ENCODE measurements at places on chromosomes 7 and 10.

- DNase-seq = no peak
These were observed 26.7 kb upstream of the CUX1 start for GRCh38 chr7:101790566-101791293.

GRCh38 chr7:132551886-132552285 is 24.4 kb downstream of the PLXNA4 start:
- no peak for DNase-seq

GRCh38 chr10:49289480-49289879 is 9.5 kb upstream of the C10orf71 start:
- DNase-seq = no peak

GRCh38 chr10:119177708-119178371 is 772 bp downstream of the PRDX3 start:
- no peak for DNase-seq

DNA sequence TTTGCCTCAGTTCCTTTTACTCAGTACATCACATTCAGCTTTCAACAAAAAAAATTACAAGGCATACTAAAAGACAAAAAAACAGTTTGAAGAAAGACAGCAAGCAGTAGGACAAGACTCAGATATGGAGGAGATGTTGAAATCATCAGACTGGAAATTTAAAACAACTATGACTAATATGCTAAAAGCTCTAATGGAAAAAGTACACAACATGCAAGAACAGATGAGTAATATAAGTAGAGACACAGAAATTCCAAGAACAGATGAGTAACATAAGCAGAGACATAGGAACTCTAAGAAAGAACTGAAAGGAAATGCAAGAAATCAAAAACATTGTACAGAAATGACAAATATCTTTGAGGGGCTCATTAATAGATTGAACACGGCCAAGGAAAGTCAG is 402.6 kb downstream of the NEBL start:
- DNase-seq = no peak

GRCh38 chr7:2017481-2017891 is 215.3 kb downstream of the MAD1L1 start:
- DNase-seq = no peak

DNA sequence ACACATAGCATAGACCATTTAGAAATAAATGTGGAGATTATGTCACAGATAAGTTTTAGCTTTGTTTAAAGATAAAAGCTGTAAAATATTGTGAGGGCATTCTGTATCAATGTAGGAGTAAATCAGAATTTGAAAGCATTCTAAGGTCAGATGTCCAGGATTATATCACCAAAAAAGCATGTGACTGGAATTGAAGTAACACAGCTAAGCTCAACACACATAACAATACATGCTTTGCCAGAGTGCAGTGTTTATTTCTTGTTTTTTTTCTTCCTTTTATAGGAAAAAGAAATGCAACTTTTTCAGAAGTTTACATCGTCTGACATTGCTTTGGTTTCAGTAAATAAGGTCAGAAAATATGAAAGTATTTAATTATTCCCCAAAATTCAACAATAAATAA is 183.4 kb downstream of the HTR7 start:
- no peak for DNase-seq

DNA sequence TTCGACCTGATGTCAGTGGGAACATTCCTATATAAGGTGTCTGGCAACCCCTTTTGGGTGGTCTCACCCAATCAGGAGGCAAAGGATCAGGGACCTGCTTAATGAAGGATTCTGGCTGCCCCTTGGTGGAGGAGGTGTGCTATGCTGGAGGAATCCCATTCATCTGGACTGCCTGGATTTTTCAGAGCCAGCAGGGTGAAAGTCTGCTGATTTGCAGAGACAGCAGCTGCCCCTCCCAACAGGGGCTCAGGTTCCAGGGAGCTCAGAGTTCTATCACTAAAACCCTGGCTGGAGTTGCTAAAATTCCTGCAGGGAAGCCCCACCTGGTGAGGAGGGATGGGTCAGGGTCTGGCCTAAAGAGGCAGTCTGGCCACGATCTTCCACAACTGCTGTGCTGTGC is 398.5 kb upstream of the CNTNAP2 start:
- DNase-seq = no peak

DNA sequence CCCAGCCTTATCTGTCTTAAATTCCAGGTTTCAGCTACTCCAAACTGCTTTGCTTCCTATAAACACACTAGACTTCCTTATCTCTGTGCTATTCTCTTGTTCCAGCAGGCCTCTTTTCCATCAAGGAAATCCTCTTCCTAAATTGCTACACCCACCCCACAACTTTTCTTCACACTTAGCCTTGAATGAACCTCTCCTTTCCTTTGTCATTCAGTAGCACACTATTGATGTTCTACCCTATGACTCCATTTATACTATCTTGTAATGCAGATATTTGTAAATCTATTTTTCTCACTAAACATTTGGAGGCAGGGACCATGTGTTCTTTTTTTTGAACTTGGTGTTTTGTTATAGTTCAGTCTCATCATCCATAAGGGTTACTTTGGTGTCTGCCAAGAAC is 3.7 kb downstream of the SLC16A9 start:
- DNase-seq = no peak

DNA sequence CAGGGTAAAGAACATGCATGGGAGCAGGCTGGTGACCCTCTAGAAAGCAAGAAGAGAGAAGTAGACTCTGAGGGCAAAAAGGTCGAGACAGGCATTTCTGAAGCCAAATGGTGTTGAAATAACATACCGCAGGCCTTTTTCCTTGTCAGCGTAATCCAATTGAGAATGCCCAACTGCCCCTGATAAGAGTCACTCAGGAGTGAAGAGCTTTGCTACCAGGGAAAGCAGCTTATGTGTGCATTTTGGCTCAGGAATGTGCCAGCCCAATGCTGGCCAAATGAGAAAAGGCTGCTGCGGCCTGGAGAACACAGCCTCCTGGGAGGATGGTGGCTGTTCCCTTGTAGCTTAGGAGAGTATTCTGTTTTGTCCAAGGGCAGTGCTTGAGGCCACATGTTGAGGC is 61.4 kb upstream of the NFKB2 start:
- DNase-seq = no peak

DNA sequence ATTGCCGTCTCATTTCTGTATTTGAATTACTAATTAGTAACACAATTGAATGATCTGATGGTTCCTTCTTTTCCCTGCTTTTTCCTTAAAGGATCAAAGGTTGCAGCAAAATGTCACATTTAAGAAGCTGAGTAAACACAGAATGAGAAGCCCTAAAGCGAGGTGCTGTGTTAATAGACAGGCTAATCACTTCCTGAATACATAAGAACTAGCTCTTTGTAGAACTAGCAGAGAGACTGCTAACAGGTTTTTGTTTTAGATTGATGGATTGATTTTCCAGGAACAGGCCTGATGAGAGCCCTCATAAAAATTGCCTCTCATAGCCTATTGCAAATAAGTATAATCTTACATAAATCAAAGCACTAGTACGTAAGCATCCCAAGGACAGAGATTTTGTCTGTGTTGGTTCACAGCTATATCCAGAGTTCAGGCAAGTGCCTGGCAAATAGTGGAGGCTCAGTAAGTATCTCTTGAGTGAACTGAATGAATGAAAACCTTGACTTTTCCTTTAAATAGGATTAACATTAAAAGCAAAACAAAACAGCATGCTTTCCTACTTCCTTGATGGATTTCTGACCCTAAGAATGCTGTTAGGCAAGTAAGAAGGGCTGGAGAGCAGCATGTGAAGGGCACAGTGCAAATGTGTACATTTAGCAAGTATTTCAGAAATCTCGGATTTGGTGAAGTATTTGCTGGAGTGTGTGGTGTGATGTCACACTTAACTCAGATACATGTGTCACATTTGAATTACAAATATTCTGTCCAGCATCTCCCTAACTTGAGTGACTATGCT is 3.3 kb downstream of the TMEM229A start:
- DNase-seq = no peak
